ENCODE measurements at places on chromosomes 11 and 22.

DNA sequence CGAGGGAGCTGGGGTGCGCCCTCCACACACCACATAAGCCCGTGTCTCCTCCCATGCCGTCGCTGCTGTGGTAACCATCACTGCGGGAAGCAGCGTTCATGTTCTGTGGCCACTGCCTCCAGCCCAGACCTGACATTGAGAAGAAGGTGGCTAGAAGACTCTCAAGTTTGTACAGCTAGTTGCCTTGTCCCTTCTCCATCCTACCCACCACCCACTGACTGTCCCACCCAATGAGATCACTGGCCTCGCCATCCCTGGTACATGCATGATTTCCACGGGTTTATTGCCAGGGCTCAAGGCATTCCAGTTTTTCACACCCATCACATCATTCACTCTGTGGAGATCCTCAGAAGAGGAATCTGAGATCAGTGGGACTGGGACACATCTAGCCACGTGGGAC is 33.0 kb downstream of the AHNAK start:
- no peak for DNase-seq

DNA sequence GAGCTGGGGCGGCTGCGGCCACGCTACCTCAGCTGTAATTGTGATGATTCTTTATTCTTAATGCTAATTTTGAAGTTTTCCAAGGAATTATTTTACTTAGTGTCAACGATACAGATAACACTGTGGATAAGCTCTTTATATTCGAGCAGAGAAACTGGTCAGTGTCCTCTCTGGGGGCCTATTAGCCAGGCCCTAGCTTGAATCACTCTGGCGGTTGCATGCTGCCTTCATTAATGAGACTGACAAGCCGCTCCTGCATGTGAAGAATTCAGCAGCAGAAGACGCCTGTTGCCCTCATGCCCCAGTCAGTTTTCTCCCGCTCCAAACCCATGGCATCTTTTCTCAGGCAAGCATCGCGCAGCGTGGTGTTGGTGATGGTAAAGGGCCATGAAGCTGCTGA is 851.7 kb downstream of the OPCML start:
- DNase-seq = no peak

DNA sequence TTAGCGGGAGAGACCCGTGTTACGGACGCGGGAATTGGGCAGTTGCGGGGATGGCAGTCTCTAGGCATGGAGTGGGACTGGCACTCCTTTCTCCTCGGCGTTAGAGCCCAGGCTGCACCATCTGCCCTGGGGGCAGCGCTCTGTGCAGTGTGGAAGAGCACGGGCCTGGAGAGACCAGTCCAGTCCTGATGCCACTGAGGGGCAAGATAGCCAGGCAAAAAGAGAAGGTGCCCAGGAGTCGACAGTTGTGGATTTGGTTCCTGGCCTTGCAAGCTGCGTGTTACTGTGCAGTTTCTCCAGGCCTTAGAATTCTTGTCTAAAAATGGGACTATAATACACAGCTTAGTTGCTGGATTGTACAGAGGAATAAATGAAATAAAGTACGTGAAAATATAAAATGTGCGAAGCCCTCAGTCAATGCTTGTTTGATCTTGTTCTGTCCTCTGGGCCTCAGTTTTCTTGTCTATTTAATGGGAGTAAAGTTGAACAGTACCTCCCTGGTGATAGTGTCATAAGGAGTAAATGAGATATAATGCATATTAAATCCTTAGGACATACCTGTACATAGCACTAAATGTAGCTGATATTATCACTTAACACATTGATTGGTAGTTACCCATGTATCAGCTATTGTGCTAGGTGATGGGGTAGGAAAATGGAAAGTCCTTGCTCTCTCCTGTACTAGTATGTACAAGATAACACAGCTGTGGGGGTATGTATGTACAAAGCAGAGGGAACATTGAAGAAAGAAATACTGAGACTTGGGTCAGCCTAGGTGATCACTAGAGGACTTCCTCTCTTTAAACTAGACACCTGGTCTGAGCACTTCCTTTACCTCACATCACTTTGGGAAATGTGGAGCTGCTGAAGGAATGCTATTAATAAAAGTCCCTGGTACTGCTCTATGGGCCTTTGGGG is 1.2 kb downstream of the ATXN10 start:
- no peak for DNase-seq

- no peak for DNase-seq
These were observed 5.4 kb downstream of the PDE2A start for GRCh38 chr11:72668629-72669347.

DNA sequence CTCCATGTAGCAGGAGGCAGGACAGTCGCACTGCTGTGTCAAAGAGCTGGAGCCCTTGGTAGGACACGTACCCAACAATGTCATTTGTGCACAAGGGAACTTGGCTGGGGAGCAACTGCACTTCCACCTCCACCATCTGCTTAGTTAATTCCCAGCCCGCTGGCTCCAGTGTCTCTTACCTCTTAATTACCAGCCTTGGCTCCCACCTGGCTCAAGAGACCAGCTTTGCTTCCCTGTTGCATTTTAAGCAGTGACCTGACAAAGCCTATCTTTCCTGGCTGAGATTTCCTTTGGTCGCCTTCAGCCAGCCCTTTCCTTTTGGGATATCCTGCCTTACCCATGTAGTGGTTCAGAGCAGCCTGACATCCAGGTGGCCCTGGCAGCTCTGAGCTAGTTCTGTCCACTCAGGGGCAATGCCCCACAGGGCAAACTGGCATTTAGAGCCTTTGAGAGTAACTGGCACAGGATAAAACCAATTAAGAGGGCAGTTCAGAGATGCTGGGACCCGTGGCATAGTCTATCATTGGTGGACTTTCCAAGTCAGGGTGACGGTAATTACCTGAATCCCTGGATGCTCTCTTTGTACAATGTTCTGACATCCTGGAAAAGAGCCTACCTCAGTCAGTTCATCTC is 212.6 kb upstream of the SORL1-AS1 start:
- DNase-seq = no peak

GRCh38 chr11:109729761-109730160 is 307.8 kb downstream of the C11orf87 start:
- DNase-seq = no peak

DNA sequence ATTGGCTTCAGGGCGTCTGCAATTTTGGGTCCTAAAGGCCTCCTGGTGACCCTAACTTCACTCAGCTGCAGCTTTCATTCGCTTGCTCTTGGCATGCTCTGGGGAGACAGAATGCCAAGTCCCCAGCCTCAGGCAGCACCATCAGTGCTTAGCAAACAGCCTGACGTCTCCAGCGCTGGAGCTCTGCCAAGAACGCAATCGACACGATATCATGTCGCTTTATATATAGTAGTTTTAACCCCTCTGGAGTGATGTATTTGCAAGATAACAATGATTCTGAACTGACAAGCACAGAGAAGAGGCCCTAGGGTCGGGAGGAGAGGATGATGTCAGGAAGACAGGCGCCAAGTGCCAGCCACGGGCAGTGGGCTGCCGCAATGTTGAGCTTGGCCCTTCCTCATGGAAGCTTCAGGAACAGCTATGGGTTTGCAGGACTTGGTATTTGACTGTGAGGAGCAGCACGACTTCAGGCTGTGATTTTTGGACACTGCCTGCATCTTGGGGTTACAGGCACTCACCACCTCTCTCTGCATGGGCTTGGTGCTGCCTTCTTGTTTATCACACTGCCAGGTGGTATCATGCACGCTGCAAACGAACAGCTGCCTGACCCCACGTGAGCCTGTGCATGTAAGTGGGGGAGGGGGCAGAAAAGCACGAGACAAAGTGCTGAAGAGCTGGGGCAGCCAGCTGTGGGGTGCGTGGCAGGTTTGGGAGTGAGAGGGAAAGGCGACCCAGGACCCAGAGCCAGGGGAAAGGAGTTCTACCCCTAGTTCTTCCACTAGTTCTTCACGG is 26.1 kb downstream of the B3GAT1 start:
- DNase-seq = no peak

DNA sequence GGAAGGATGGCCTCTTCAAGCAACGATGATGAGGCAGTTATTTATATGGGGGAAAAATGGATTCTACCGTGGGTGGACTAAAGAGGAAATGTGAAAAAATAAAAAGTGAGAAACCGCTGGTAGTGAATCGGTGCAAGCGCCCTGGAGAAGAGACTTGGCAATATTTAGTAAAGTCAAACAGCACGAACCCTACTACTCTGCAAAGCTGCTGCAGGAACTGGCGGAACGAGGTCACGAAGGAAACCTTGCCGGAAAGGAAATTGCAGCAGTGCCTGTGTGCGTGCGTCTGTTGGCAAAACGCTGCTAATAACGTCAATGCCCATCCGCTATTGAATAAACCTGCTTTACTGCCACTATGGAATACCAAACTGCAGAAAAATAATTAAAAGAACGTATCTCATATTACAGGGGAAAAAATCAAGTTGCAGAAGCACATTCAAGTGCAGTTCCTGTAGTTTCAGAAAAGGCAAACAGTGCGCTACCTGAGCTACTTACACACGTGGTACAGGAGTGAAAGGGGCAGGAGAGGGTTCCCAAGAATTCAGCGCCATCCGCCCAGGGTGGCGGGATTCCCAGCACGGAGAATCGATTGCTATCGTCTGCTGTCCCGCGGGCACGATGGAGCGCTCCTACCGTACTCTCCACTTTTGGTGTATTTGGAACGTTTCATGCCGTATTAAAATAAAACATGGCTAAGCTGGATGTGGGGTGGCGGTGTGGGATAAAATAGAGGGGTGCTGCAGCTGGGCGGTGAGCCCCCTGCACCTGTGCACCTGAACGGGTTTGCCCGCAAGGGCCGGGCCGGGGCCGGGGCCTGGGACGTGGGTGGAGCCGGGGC is 585 bp upstream of the NADSYN1 start:
- peak; percentile 24 for DNase-seq

DNA sequence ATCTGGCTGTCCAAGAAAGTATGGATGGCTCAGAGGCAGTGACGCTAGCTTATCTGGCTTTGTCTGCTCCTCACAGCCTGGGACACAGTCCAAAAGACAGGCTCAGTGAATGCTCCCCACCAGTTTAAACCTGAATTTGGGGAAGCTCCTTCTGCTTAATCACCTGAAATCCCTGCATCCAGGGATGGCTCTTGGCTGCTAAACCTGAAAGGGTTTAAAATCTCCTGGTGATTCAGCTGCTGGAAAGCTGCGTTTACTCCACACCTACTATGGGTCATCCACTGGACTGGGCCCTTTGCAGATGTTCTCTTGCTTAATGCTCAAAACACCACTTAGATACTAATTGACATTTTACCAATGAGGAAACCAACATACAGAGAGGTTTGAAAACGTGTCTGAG is 302.0 kb upstream of the NARS2 start:
- DNase-seq = no peak

GRCh38 chr22:49299821-49300231 is 527.8 kb downstream of the BRD1 start:
- no peak for DNase-seq

DNA sequence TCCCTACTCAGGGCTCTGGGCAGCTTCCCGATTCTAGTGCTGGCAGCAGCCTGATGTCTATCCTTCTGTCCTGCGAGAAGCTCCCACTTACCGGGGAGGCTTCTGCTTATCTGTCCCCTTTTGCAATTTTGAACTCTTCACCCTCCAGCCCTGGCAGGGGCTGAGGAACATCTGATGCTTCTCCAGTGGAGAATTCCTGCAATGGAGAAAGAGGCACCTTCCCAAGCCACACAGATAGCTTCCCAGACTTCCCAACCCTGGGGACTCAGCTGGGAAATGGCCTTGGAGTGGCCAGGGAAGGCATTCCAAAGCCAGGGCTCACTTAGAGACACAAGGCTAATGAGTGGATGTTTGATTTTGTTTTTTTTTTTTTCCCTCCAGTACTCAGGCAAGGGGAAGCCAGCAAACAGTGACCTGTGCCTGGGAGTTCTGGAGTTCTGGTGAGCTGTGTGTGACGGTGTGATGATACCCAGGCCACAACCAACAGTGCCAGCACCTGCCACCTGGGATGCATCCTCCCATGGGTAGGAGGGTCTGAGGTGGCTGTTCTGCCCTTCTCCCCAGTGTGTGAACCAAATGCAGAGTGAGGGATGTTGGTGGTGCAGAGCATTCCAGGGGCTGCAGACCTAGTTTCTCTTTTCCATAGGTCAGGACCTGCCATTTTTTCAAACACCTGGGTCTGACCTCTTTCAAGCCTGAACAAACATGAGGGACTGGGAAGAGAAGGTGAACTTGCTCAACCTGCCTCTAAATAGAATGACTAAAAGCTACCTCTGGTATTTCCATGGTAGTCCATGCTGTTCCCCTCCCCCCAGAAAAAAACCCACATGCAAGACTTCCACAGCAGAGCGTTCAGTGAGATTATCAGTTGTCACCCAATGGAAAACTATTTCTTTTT is 95.1 kb downstream of the CCDC81 start:
- no peak for DNase-seq

- DNase-seq = no peak
These were observed 31.8 kb upstream of the RFPL3 start for GRCh38 chr22:32325811-32326237.

DNA sequence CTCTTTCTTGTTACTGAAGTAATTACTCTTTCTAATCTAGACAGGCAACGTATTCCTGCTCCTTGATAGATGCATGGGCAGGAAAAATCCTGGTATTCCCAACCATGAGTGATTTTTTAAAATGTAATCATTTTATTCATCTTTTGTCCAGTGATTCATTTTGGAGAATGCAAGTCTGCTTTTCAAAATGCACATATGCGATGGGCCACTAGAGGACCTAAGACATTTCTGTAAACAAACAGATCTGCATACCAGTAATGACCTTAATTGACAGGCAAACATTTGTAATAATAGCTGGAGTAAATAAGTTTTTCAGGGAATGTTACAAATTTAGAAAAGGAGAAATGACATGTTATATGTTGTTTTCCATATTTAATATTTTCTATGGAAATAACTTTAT is 1167.6 kb downstream of the JRKL start:
- DNase-seq = no peak

GRCh38 chr11:107372439-107372838 is 85.2 kb downstream of the CWF19L2 start:
- DNase-seq = no peak

- no peak for DNase-seq
These were observed 584 bp downstream of the NOX4 start for GRCh38 chr11:89490602-89490980.

DNA sequence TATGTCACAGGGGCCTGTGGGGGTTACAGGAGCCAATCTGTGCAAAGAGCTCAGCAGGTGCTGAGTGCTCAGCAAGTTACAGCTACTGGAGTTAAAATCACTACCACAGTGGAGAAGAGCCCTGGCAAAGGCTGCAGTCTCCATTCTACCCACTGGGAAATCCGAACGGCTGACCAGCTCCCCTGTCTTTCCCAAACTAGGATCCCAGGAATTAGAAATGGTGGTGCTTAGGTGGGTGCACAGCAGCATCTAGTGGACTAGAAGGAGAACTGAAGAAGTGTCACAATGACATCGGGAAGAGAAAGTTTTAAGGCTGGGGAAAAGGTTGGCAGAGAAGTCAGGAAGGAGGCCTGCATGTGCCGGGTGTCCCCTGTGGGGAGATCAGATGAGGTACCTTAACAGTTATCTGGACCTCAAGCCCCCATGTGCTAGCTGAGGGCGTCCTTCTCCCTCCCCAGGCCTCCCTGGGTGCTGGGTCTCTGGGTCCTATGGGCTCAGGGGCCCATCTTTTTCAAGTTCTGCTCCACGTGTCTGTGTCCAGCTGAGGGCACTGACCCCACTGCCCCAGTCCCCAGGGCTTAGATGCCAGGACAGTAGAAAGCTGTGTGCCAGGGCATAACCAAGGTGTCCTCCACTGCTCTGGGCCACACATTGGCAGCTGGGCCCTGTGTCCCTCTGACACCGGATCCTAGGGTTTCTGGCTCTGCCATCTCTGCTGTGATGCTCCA is 1.9 kb downstream of the PIWIL3 start:
- DNase-seq = peak; percentile 53

Data from AG08396 (cell line).